Stimulated activated CD8-positive, alpha-beta memory T cell treated with anti-CD3 and anti-CD28 coated beads, Interleukin-15, amount 100 ng/mL, for 24 hours (primary cell): ENCODE measurements at places on chromosomes 7 and 10.

DNA sequence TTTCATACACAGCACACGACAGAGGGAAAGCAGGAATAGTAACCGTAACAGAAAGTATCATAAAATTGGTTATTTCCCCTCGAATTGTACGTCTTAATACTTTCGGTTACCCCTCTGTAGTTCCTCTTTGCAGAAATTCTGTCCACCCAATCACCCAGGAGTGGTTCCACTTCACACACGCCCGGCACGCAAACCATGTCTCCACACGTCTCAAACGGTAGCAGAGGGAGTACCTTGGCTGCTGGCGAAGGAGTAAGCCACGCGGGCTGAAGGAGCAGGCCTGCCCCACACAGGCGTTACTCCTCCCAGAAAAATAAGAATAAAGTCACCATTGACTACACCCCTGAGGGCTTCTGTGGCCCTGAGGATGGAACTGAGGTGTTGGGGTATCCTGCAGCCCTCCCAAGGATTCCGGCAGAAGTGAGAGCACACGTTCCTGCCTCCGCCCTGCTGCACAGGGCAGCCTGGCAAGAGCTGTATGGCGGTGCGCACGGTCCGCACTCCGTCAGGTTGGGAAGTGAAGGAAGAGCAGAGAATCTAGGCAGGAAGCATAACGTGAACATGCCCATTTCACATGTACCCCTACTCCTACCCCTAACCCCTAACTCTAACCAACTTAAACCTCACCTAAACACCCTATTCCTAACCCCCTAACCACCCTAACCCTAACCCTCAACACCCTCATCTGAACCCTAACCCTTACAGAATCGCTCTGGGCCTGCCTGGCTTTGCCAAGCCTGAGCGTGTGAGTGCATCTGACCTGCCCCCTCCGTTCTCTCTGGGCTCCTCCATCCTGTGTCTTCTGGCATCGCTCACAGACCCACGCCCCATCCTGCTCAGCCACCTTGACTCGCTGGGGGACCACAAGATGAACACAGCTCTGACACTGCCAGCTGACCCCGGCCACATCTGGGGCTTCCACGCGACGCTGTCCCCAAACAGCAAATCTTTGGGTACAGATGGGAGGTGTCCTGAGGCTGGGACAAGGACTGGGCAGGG is 18.2 kb downstream of the GPR146 start:
- DNase-seq = no peak

DNA sequence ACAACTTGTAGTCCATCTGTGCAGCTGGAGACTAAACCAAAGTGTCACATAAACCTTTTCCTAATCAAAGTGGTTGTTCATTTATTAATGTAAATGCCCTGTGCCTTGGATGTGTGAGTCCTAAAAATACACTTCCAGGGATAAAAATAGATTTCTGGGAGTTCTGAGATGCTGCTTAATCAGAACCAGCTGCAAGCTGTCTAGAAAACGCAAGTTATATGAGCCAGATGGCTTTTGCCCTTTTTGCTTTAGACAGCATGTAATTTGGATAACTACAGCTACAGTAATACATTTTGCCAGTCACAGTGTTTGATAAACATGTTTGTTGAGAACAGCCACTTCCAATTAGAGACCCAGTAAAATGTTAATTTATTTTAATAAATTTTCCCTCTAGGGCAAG is 185.1 kb upstream of the PRPS1L1 start:
- no peak for DNase-seq

- no peak for DNase-seq
Measured at GRCh38 chr10:125014836-125015355, 73.0 kb downstream of the ZRANB1 start.

DNA sequence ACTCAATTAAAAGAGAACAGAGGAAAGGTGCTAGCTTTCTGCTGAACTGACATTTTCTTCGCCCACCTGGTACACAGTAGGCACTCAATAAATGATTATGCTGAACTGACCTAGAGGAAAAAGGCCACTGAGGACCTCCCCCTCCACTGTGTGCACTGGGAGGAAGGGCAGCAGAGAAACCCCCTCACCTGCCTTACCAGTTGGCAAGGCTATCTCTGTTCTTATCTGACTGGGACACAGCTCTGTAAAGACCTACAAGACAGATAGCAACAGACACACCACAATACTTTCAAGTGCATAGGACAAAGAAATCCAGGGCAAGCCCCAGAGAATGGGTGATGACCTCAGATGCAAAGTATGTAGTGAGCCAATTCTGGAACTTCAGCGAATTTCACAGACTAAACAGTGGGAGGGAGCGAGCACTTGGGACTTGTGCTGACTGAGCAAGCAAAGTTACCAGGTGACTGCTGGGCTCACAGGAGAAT is 30.4 kb downstream of the PDLIM1 start:
- no peak for DNase-seq

- DNase-seq = no peak
Measured at GRCh38 chr10:68208424-68209042, 23.4 kb downstream of the ATOH7 start.

GRCh38 chr10:484925-485661 is 204.4 kb downstream of the DIP2C start:
- DNase-seq = no peak

DNA sequence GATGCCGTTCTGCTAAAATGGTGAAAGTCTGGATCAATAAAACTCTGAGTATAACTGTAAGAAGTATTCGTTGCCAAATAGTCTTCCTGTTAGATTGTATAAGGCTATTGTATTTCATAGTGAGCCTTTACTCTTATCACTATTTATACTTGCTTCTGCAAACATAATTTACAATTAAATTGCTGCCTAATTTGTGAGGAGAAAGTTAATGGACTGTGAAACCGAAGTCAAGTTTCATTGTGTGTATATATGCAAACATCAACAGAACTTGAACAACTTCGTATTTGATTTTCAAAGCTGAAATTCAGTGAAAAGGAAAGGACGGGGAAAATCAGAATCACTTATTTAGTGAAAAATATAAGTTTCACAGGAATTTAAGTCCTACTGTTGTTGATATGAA is 135.9 kb upstream of the CCDC6 start:
- no peak for DNase-seq

DNA sequence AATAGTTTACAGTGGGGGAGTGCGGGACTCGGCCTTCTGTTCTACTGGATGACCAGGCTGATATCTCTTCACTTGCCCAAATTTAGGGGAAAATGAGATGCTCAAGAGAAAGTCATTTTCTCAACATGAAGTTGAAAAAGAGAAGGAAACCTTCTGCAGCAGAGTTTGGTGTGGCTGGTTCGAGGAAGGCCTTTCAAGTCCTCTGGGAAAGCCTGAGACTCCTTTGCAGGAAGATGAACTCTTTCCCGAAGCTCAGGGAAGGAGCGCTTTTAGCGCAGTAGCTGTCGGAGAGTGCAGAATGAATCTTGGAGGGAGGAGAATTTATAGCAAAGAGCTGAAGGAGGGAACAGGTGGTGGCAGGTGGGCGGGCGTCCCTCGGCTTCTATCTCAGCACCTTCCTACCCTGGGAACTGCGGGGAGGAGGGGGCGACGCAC is at the start of gene ATOH7:
ATOH7 (minus strand) TSS at position 297 of the 435 bp plus-strand sequence. CDS start 436 bp downstream, outside the sequence.
- DNase-seq = no peak

- no peak for DNase-seq
Measured at GRCh38 chr7:108310351-108310750, 145.9 kb downstream of the NRCAM start.

- DNase-seq = no peak
Measured at GRCh38 chr7:44157116-44158080, 16.3 kb upstream of the MYL7 start.

- no peak for DNase-seq
Measured at GRCh38 chr10:132666705-132667341, 119.1 kb downstream of the NKX6-2 start.
